ENCODE measurements at places on chromosomes 11 and 22. TPM values are rescaled to one million over a fixed set of nuclear protein-coding genes. Genes with fewer than 3 reads are reported as not detected.

DNA sequence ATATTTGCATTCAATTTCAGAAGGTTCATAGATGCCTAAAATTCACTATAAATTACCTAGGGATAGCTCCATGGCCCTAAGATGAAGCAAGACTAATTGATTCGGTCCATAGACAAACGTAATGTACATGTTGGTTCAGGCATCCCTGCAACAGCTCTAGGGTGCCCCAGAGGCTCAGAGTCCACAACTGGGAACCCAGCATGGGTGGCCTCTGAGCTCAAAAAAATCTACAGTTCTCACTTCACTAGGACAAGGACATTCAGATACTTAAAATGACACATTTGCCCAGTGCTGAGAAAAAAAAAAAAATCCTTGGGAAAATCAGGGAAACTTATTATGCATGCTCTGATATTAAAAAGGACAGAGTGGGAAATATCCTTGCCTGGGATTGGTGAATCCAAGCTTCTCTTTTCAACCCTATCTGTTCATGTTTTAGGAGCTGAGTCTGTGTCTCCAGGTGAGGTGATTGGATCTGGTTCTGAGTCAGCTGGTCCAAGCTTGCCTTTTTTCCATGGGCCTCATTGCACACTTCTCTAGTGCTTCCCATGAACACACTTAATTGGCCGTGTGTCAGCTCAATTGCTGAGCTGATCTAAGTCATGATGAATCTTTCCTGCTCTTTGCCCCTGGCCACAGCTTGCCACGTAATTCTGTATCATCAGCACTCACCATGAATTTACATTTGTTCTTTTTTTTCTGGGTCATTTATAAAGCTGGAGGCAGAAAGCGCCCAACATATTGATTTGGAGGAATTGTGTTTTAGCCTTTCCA is 116.3 kb upstream of the RCN1 start:
- peaks cover 5% of the 10 kb centered on the region for H3K36me3 ChIP-seq
- peaks cover 6% of the 10 kb centered on the region for H3K4me1 ChIP-seq
- no peak for DNase-seq
- H3K4me3 ChIP-seq = no peak overlapping the region
- no peak overlapping the region for H3K27ac ChIP-seq

GRCh38 chr11:108805030-108805429 is 140.2 kb downstream of the DDX10 start:
- H3K27me3 ChIP-seq = no peaks in the 10 kb centered on the region
- H3K4me1 ChIP-seq = peaks cover 11% of the 10 kb centered on the region
- no peak overlapping the region for H3K27ac ChIP-seq
- H3K36me3 ChIP-seq = 0 out of 2 replicates have a peak, but pooled peaks cover 5% of the 10 kb centered on the region
- DNase-seq = no peak

- H3K4me3 ChIP-seq = no peak overlapping the region
- peaks cover 8% of the 10 kb centered on the region for H3K27me3 ChIP-seq
- peak overlapping the region; percentile 71 for H3K27ac ChIP-seq
- peaks cover 32% of the 10 kb centered on the region for H3K4me1 ChIP-seq
- DNase-seq = no peak
Measured at GRCh38 chr22:37547251-37547741, 13.0 kb upstream of the CDC42EP1 start.

DNA sequence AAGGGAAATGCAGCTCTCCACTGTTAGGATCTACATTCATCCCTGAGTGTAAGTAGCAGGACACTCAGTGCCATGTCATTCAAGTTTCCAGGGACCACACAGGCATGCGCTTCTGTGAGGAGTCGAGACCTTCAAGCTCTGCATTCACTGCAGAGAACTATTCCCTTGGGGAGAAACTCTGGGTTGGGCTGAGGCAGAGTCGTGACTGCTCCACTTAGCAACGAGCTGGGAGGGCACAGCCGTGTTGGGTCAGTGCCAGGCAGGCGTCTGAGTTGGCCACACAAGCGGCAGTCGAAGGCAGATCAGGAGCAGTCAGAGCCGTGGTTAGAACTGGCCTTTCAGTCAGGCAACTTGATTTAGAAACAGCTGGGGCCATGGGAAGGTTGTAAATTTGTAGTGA is 14.7 kb downstream of the MPEG1 start:
- no peaks in the 10 kb centered on the region for H3K4me1 ChIP-seq
- H3K4me3 ChIP-seq = no peak overlapping the region
- DNase-seq = no peak
- no peaks in the 10 kb centered on the region for H3K27me3 ChIP-seq

Gene FADS1
- total RNA-seq = 105 TPM

Gene CDHR5
- total RNA-seq = 0.34 TPM

Gene SCGB1D2
- not detected for total RNA-seq
